Brain (organoid and tissue), 16 donors: ENCODE measurements at places on chromosomes 3 and 15. TPM values are rescaled to one million over a fixed set of nuclear protein-coding genes. Genes with fewer than 3 reads are reported as not detected.

Gene CTDSPL2
- 10.2 TPM for polyA plus RNA-seq

Gene CSK
- 66.2 TPM for polyA plus RNA-seq

Gene ZBTB11
- polyA plus RNA-seq = 5.8 TPM

Gene FANCD2OS
- not detected for polyA plus RNA-seq

DNA sequence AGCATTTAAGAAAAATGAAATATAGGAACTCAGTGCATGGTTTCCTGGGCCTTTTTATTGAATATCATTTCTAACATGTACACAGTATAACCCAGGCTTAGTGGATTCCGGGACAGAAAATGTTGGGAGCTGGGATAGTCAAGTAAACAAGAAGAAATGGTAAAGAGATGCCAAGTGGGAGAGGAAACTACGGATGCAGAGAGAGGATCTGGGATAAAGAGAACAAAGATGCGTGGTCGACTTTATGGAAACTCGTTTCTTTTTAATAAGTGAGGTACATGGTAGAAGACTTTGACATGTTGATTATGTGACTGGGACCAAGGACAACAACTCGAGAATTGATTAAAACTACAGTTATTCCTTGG lies 1.2 kb upstream of the GPR176 start:
- no peak for DNase-seq

GRCh38 chr15:75532413-75533250 lies 46.5 kb downstream of the PTPN9 start:
- DNase-seq = no peak

- peak; percentile 70 for DNase-seq
These were observed 373.4 kb downstream of the EPHA6 start for GRCh38 chr3:97187771-97188170.

GRCh38 chr3:127485396-127486170 lies 105.0 kb downstream of the TPRA1 start:
- DNase-seq = no peak

DNA sequence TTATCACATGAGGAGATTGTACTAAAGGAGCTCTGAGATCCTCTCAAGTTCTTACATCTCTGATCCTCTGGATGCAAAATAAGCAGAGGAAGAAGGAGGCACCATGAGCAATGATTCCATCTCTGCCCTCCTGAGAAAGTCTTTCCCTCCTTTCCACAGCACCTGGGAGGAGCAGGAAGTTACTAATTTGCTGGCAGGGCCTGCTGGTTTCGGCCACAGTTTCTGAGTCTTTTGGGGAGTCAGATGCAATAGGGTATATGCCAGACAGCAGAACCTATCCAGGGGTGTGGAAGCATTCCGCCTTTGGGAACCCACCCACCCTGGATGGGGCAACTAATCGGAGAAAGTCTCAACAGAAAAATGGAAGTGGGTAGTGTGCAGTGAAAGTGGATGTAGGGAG lies 38.5 kb upstream of the SPTSSB start:
- DNase-seq = no peak

DNA sequence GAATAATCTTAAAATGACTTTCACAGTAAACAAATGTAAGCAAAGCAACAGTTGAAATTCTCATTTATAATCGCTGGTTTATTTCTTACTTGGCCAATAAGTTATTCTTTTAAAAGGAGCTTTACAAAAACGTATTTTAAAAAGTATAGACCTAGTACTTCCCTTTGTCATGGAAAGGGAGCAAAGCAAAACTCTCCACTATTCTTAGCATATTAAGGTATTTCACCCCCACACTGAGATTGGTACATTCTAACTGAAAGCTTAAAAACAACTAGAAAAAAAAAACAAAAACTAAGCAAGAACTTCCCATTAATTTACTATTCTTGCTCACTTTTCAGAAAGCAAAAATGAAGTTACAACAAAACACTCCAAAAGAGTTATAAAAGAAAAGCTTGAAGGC lies 1.5 kb downstream of the ATG3 start:
- no peak for DNase-seq

GRCh38 chr3:88188436-88188835 lies 38.7 kb downstream of the C3orf38 start:
- no peak for DNase-seq

GRCh38 chr3:171770689-171771620 lies 39.3 kb downstream of the PLD1 start:
- DNase-seq = peak; percentile 42

- DNase-seq = no peak
These were observed at the start of gene CCDC33 for GRCh38 chr15:74235962-74236361. Gene CCDC33, plus strand, starts transcription at chr15:74236326. Its CDS starts 394 bp downstream, at chr15:74236720.

DNA sequence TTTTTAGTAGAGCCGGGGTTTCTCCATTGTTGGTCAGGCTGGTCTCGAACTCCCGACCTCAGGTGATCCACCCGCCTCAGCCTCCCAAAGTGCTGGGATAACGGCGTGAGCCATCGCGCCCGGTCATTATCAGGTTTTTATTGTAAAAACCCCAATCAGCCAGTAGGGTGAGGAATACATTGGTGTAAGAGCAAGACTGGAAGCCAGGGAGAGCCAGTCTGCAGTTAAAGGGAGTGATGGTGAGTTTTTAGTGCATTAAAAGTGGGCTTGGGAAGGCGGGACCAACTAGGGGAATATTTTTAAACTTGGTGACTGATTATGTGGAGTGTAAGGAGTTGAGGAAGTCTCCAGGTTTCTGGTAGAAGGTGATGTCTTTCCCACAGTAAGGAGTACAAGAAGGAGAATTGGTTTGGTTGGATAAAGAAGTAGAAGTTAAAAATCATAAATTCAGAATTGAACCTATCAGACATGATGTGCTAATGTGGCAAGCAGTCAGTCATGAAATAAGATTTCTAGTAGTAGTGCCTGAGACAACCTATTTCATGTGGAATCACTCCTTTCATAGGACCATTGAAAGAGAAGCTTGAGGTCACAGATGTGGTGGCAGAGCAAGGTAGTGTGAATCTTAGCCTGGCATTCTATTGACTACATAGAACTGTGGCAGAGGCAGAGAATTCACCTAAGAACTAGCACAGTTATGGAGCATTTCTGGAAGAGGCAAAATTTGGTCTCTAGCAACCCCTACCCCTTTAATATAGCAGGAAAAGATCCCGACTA lies 2.4 kb upstream of the DCBLD2 start:
- no peak for DNase-seq
